ENCODE measurements at places on chromosomes 2 and 18. TPM values are rescaled to one million over a fixed set of nuclear protein-coding genes. Genes with fewer than 3 reads are reported as not detected.

DNA sequence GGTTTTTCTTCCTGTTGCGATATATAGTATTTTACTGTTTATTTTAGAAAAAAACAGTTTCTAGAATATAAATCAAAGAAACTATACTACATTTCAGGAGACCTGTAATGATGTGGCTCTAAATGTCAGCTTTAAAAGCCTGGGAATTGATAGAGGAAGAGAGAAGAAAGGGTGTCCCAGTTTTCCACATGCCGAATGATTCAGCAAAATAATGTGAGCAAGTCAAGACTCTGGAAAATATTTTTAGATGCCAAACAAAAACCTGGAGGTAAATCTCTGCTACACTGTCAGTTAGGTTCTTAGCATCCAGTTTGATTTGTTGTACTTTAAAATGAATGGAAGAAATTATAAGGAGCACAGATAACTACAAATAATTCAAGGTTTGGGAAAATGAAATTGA lies 67.1 kb upstream of the DSG1 start:
- no peak for DNase-seq

DNA sequence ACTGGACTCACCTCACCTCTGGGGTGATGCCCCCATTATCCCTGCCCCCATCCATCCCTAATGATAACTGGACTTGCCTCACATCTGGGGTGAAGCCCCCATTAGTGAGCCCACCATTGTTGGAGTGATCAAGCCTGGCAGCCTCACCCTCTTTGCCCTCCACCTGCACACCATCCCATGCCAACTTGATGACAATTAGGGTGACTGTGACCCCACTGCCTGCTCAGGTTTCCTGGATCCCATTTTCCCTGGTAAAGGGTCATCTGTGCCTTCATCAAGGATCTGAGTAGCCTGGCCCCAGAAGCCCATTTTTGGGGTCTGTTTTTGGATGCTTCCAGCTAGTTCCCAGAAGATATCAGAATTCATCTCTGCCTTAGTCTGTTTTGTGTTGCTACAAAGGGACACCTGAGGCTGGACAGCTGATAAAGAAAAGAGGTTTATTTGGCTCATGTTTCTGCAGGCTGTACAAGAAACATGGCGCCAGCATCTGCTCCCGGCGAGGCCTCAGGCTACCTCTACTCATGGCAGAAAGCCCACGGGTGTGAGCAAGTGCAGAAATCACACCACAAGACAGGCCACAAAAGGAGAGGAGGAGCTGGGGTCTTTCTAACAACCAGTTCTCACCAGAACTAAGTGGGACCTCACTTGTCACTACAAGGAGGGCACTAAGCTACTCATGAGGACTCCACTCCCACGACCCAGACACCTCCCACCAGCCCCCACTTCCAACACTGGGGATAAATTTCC lies 196.4 kb upstream of the TWIST2 start:
- no peak for DNase-seq

DNA sequence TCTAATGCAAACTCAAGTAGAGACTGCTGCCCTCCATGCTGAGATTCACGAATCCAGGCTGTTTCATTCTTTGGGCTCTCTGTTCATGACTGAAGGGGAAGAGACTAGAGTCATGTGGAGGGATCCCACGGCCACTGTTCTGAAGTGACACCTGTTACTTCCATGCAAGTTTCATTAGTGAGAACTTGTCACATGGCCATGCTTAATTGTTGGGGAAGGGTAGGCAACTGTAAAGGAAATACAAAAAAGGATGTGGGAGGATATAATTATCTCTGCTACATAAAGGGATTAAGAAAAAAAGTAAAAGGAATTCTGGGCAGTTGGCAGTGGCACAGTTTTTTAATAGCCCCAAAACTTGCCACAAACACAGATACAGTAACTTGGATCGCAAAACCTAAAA lies 28.0 kb upstream of the PSME4 start:
- DNase-seq = no peak

Gene MRPS5
- total RNA-seq = 78.8 TPM

Gene LAMA1
- total RNA-seq = not detected

All from activated naive CD4-positive, alpha-beta T cell treated with anti-CD3 and anti-CD28 coated beads, Interleukin-2, amount 50 U/mL, for 72 hours (primary cell).